Hindlimb muscle (tissue), 1 donor: ENCODE measurements at places on chromosomes 12 and 14.

- no peak for DNase-seq
These were observed 120.6 kb downstream of the DUSP6 start for GRCh38 chr12:89231686-89232085.

GRCh38 chr14:63268771-63269170 lies 50.0 kb downstream of the GPHB5 start:
- no peak for DNase-seq

- no peak for DNase-seq
These were observed 29.4 kb upstream of the FBRSL1 start for GRCh38 chr12:132460571-132460970.

DNA sequence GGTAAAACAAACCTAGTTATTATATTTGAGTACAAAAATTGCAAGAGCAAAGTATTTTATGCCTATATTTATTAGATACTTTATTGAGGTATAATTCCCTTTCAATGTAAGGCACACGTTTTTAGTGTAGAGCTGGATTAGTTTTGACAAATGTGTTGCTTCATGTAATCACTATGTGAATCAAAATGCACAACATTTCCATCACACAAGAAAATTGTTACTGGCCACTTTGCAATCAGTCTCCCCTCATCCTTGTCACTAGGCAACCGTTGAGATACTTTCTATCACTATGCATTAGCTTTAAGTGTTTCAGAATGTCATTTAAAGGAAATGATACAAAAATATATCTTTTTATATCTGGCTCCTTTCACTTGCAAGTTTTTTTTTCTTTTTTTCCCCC lies 531.0 kb downstream of the CCER1 start:
- DNase-seq, result no peak

- peak; percentile 36 for DNase-seq
These were observed 1.8 kb downstream of the ABCC9 start for GRCh38 chr12:21939435-21939834.

DNA sequence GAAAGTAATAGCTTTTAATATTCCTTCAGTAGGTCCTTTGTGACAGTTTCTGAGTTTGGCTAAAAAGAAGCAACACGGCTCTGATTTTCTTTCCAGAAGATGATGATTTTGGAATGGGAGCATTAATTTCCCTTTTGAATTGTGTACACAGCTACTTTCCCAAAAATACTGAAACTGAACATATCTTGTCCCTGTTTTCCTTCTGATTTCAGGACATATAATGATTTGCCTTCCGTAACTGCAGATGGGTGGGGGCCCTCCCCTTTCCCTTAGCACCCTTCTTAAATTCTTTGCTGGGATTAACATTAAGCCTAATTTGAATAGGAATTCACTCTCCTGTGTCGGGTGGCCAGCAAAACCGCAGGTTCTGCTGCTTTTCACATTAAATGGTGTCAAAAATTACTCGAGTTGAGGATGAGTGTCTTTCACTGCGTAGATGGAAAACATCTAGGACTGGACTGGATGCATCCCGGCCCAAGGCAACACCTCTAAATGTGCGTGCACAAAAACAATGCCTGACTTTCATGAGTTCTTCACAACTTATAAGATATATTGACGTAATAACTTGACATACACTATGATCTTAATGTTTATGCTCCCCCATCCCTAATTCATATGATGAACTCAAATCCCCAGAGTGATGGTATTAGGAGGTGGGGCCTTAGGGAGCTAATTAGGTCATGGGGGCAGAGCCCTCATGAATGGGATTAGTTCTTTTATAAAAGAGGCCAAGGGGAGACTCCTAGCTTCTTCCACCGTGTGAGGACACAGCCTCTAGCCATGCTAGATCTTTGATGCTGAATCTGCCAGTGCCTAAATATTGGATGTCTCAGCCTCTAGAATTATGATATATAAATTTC lies 158.1 kb downstream of the AEBP2 start:
- DNase-seq, result peak; percentile 72

DNA sequence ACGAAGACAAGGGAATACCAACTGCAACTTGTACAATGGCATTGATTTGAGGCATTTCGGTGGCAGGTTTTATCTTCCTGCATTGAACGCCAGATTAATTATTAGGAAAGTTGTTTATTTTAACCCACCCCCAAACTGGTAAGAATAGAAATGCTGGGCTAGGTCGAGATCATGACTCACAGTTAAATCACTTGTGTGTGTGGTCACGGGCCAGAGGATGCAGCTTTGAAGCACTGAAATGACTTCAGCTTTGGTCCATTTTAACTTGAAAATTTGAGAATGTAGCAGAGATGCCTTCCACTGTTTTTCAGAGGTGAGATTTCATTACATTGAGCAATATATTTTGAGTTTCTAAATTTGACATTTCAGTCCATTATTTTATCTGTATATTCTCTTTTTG lies 23.6 kb upstream of the KCNH3 start:
- DNase-seq, result no peak

- no peak for DNase-seq
These were observed 353.2 kb downstream of the ZFP36L1 start for GRCh38 chr14:68439676-68440075.

- no peak for DNase-seq
These were observed 11.6 kb downstream of the FBXW8 start for GRCh38 chr12:116922194-116922897.

DNA sequence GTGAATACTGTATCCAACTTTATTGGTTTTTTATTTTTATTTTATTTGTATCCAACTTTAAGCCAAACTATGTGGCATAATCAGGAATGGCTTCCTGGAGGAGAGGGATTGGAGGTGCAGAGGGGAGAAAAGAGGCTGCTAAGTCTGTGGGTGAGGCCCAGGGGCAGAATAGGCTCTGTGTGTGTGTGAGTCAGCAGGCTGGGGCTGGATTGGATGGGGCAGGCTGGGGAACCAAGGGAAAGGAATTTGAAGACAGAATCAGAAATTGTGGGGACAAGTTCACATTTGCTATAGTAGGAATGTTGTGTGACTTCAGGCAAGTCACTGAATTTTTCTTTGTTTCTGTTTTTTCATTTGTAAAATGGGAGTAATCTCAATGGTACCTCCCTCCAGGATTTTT lies 12.8 kb upstream of the RILPL1 start:
- DNase-seq, result no peak

GRCh38 chr12:113228394-113229028 lies 7.2 kb downstream of the TPCN1 start:
- no peak for DNase-seq

- peak; percentile 48 for DNase-seq
These were observed 4.4 kb downstream of the REM2 start for GRCh38 chr14:22887260-22887989.

- DNase-seq, result peak; percentile 45
These were observed 8.6 kb upstream of the GPR68 start for GRCh38 chr14:91252871-91253794.

DNA sequence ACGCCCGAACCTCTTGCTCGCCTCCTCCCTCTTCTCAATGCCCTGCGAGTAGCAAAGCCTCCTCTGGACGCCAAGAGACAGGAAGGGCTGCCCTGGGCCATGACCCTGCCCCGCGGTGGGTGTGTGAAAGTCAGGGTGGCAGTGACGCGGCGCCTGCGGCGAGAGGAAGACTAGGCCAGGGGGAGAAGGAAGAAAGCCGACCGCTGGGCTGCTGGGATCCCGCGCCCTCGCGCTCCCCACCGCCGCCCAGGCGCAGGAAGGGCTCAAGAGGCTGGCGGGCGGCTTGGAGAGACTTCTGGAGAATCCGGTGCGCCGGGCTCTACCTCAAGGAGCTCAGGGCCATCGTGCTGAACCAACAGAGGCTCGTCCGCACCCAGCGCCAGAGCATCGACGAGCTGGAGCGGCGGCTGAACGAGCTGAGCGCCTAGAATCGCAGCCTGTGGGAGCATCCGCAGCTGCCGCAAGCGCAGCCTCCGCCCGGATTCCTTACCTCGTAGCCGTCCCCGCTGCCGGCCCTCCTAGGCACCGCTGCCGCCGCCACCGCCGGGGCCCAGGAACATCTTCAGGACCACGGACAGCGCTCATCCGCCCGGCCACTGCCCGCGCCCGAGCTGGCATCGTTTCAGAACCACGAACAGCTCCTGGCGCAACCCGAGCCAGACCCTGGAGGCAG lies 105.0 kb upstream of the PRB2 start:
- peak; percentile 83 for DNase-seq

GRCh38 chr14:60274448-60274847 lies 25.4 kb downstream of the PPM1A start:
- DNase-seq, result no peak

- peak; percentile 62 for DNase-seq
These were observed 345.0 kb downstream of the LRIG3 start for GRCh38 chr12:58575256-58575655.

- no peak for DNase-seq
These were observed 72.7 kb downstream of the MED13L start for GRCh38 chr12:116204785-116205184.

- peak; percentile 8 for DNase-seq
These were observed 34.1 kb downstream of the SCFD1 start for GRCh38 chr14:30656190-30656632.

- peak; percentile 4 for DNase-seq
These were observed 1494.7 kb upstream of the TMEM132C start for GRCh38 chr12:126772171-126772864.

DNA sequence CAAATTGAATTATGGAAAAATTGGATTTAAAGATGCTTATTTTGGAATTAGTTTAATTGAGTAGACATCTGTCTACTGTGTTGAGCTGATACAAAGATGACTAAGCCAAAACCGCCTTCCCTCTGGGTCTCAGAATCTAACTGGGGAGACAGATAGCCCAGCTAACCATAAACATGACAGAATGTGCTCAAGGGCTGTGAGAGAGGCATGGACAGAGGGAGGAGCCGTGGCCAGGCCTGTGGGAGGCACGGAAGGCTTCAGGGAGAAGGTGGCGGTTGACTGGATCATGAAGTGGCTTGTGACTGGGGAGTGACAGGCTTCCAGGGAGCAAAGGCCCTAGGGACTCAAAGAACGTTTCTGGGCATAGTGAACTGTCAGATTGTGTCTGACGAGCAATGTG lies 74.6 kb downstream of the DACT1 start:
- no peak for DNase-seq

DNA sequence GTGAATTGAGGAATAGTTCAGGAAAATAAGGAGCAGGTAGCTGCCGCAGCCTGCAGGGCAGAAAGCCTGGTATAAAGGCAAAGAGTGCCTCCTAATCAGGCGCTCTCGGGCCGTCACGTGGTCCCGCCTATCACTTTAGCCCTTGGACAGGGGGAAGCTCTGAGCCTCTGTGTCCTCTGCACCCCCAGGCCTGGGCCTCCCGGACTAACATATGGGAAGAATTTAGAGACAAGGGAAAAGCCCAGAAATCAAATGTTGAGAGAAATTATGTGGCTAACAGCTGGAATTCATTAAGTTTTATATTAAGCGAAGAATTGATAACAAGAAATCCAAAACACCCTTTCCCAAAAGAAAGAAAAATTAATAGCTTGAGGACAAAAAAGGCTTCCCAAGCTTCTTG lies 417.7 kb downstream of the ATP23 start:
- DNase-seq, result peak; percentile 74

DNA sequence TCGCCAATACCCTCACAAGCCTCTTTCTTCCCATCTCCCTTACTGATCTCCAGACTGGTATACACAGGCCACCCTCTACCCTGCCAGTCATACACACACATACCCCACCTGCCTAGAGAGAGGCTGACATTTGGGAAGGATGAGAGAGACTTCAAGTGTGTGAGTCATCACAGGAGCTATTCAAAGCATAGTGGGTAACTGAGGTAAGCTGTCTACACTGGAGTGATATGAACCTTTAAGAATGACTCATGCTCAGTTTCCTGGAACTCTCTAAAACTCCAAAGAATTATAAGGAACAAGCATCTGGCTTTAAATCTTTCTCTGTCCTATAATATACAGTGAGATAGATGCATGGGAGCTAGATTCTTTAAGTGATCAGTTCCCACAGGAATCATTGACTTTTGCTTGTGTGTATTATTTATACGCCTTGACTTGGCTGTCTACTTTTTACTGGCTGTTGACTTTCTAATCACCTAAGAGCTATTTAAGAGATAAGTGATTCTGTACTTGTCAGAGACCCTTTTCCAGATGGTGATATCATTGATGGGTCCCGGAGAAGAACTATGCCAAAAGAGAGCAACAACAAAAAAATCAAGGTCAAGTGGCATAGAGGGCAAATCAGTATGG lies 5.8 kb downstream of the IGF1 start:
- no peak for DNase-seq

- peak; percentile 42 for DNase-seq
These were observed 41.7 kb downstream of the RIC8B start for GRCh38 chr12:106816231-106816630.

DNA sequence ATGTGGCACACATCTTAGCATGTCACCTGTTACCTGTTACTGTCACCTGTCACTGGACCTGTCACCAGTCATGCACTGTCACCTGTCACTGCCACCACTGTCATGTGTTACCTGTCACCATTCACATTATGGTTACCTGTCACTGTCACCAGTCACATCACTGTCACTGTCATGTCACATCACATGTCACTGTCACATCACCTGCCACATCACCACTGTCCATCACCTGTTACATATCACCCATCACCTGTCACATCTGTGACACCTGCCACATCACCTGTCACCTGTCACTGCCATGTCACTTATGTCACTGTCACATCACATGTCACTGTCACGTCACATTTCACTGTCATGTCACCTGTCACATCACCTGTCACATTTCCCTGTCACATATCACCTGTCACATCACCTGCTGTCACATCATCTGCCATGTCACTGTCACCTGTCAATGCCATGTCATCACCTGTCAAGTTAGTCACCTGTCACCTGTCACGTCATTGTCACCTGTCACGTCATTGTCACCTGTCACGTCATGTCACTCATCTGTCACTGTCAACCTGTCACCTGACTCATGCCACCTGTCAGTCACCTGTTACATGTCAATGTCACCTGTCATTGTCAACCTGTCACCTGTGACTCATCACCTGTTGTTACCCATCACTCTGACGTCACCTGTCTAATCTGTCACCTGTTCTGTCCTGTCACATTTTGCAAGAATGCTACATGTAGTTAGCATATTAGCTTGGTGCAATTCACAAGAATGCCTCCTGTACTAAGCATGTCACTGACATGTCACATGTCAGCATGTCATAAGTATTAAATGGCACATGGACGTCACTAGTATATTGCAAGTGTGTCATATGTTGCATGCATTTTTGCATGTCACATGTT lies 29.0 kb upstream of the TESC start:
- DNase-seq, result no peak

GRCh38 chr12:2171672-2172426 lies 119.1 kb downstream of the CACNA1C start:
- DNase-seq, result no peak

DNA sequence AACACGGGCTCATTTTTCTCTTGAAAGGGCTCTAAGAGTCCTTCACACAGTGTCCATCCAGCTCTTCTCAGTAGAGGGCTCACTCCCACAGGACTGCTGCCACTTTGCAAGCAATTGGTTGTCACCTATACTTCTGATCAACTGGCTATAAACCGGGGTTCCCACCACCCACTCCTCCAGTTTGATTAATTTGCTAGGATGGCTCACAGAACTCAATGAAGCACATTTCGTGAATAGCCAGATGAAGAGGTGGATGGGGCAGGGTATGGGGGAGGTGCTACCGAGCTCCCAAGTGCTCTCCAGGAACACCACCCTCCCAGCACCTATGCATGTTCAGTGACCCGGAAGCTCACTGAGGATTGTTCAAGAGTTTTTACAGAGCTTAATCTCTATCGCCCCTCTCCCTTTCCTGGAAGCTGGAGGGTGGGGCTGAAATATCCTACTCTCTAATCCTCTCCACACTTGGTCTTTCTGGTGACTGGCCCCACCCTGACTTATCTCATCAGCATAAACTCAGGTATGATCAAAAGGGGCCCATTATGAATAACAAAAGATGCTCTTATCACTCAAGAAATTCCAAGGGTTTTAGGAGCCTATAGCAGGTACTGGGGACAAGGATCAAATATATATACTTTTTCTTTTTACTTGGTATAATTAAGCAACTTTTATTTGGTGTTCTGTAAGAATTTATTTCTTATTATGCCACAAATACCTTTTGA lies 13.9 kb upstream of the EGLN3 start:
- DNase-seq, result no peak
